Urothelium cell line (cell line): ENCODE measurements at places on chromosomes 16 and 17.

DNA sequence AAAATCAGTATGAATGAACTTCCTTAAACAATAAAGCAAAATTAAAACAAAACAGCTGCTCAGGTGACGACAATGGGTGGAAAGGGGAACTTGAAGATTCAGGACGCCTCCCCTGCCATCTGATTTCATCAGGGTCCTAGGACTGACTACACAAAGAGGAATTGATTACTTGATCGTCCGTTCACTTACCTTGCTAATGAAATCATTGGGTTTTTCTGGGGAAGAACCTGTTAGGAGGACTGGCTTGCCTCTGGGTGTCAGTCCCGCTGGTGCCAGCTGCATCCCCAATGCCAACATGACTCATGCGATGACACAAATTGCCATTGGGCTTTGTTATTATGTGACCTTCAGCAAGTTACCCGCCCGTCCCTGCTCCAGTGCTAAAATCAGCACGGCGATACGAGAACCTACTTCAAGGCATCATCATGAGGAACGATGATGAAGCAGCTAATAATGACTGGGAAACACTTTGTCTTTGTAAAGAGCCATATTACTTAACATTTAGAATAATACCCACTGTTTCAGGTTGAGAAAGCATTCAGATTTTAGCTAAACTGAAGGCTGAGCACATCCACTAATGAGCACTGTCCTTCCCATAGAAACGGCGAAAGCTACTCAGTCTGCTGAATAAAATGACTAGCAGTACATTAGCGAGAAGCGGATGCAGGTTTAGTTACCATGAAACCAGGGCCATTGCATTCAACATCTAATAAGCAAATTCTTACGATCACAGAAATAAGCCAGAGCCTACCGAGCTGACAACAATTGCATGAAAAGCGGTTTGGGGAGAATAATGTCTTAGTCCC lies 139.4 kb downstream of the ZFHX3 start:
- DNase-seq: no peak

- DNase-seq: no peak
Observed at GRCh38 chr16:23222929-23223328, 40.4 kb downstream of the SCNN1G start.

DNA sequence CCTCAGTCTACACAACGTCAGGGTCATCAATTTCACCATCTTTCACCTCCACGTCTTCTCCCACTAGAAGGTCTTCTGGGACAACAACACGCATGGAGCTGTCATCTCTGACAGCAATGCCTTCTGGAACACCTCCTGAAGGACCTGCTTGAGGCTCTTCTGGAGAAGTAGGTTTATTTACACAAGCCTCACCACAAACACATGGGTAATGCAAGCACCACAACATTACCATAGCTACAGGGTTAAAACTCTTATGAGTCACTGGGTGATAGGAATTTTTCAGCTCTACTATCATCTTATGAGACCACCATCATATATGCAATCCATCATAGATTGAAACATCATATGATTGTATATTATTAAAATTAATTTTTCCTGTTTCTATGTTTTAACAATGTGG lies 215.4 kb downstream of the CHD9NB start:
- peak; percentile 31 for DNase-seq

- no peak for DNase-seq
Observed at GRCh38 chr17:67439269-67439668, 62.2 kb downstream of the PITPNC1 start.

DNA sequence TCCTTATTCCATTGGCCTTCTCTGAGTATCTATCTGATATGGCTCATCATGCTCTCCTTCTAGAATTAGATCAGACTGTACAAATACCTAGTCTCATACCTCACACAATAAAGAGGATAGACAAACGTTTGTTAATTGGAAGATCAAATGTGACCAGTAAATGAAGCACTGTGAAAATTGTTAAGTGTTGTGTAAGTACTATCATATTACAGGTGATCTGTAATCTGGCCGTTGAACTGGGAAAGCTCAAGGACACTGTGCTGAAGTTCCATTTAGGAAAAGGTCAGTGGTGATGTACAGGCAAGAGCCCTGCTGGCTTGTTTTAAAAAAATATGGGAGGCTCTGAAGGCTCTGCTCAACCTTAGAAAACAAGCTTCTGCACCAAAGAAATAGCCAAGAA lies 38.5 kb upstream of the CORO6 start:
- DNase-seq: no peak

DNA sequence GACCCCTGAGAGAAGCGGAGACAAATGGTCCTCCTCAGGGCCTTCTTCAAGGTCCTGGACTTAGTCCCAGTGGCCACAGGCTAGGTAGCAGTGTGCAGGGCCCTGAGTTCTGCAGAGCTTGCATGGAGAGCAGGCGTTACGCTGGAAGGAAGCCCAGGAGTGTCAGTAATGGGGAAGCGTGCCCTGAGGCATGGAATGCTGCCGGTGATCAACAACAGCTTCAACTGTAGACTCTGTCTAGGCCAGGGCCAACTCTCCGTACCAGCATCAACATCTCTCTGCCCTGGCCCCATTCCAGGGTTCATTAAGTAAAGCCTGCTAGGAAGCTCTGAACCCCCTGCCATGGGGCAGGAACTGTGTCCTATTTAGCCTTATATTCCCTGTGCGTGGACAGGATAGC lies 568 bp upstream of the TNK1 start:
- no peak for DNase-seq

- DNase-seq: no peak
Observed at GRCh38 chr17:44049294-44050060, 17.0 kb downstream of the LSM12 start.

DNA sequence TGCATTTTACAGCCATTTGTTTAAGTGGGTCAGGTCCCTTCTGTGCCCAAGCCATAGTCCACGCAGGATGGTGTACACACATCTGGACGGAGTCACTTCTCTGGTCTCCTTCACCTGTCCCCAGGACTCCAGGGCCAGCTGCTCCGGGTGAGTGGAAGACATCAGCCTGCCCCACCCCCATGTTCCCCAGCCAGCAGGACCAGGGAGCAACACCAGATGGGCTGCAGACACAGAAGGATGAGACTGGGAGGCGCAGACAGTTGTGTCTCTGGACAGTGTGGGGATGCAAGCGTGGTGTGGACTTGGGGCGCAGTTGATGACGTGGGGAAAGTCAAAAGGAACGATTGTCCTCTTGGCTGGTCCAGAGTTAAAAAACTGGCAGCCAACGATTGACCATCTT lies 24.6 kb upstream of the WFDC1 start:
- no peak for DNase-seq

DNA sequence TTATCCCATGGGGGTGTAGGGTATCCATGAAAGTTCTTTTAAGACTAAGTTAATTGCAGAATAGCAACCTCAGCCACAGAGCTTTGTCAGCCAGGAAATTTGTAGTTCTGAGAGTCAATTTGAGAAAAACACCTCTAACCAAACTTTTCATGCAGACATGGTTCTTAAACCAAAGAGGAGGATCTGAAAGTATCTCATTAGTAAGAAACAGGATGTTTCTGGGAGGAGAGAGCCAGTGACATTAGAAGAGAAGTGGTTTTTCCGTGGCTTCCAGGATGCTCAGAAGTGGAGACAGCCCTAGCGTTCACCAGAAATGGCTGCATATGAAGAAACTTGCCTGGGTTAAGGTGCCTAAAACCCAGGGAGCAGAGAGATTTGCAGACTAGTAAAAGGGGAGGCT lies 7.9 kb downstream of the GNAO1 start:
- no peak for DNase-seq

GRCh38 chr16:89972244-89973234 lies 24.0 kb downstream of the DEF8 start:
- peak; percentile 100 for DNase-seq

DNA sequence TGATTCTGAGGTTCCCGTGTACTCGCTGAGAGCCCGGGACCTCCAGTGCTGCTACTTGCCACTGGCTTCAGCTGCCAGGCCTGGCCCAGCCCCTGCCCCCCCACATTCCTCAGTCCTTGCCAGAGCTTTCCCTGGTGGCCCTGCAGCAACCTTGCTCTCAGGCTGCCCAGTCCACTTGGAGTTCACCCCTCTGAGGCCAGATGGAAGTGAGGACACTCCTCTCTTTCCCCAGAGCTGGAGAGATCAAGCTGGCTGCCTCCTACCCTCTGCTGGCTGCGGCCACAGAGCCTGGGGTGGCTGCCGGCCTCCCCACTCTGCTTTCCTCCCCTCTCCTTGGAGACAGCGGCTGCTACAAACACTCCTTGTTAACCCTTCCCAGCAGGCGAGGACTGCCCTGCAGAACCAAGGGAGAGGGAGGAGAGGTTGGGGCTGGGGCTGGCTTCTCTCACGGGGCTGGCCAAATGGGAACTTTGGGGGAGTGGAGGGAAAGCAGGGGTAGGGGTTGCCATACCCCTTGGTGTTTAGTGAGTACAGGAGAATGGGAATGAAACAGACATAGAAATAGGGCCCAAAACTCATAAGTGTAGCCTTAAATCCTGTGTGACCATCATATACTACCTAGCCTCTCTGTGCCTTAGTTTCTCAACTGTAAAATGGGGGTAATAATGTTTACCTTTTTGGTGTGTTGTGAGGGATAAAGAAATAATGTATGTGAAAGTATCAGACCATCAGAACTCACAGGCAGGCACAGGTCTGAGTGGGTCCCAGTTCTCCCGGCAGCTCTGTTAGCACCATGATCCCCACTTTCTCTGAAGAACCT lies at the start of gene GAS2L2:
Gene GAS2L2 (minus strand): TSS at position 295 of the 820 bp plus-strand sequence. CDS start 389 bp downstream, outside the sequence.
- no peak for DNase-seq

GRCh38 chr17:81511804-81512561 lies 616 bp downstream of the ACTG1 start:
- no peak for DNase-seq

GRCh38 chr16:26816885-26817571 lies 249.7 kb upstream of the C16orf82 start:
- peak; percentile 68 for DNase-seq

DNA sequence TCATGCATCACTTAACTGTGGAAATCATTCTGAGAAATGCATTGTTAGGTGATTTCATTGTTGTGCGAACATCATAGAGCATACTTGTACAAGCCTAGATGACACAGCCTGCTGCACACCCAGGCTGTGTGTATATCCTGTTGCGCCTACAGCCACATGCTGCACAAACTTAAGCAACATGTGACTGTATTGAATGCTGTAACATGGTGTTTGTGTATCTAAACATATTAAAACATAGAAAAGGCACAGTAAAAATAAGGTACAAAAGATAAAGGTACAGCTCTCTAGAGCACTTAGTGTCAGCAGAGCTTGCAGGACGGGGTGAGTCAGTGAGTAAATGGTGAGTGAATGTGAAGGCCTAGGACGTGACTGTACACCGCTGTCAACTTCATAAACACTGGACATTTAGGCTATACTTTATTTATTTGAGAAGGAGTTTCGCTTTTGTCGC lies 11.9 kb downstream of the FOXK2 start:
- no peak for DNase-seq

GRCh38 chr16:13950821-13951547 lies 31.0 kb downstream of the ERCC4 start:
- DNase-seq: no peak

DNA sequence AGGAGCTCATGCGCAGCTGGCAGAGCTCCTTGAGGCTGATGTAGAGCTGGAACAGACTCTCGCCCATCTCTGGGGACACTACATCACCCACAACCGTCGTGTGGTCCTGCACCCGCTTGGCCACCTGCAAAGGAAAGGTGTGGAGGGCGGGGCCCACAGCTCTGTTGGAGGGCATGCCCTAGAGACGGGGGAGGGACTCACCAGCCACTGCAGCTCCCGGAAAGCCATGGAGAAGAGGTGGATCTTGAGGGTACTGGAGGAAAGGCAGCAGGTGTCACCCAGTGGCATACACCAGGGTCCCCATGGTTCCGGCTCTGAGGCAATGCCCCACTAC lies 8.6 kb downstream of the UNC13D start:
- no peak for DNase-seq

DNA sequence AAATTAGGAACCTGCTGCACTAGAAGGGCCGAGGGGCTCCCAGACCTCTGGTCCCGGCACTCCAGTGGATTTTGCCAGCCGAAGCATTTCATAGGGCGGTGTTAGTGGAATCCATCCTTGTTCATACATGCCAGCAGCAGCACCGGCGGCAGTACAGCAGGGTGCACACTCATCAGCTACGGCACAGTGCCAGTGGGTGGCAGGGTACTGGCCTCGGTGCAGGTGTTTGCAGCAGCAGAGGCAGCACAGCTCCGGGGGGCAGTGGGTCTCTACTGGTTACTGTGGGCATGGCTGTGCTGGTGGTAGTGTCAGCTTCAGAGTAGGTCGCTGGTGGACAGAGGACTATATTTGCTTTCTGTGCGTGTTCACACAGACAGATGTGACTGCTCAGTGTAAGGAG lies 985.7 kb downstream of the CDH8 start:
- peak; percentile 2 for DNase-seq

- DNase-seq: no peak
Observed at GRCh38 chr17:10605221-10605783, 51.8 kb downstream of the MYH3 start.

DNA sequence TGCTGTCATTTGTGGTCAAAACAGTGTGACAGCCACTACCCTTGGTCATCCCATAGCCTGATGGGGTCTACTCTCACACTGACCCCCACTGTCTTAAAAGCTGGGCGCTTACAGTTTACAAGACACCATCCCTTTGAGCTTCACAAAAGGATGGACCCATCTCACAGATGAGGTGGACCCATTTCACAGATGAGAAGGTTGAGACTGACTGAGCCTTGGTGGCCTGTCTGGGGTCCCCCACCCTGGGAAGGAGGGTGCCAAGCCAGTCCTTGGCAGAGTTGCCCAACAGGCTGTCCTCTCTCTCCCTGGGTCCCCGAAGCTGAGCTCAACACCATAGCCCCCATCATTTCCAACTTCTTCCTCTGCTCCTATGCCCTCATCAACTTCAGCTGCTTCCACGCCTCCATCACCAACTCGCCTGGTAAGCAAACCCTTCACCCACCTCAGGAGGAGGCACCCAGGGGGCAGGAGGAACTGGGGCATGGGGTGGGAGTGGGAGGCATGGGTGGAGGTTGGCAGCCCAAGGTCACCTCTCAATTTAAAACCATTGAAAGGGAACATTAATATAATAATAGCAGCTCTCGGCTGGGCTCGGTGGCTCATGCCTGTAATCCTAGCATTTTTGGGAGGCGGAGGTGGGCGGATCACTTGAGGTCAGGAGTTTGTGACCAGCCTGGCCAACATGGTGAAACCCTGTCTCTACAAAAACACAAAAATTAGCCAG lies 17.2 kb downstream of the SLC12A3 start:
- no peak for DNase-seq

GRCh38 chr17:280901-281300 lies 71.7 kb downstream of the RPH3AL start:
- DNase-seq: no peak

GRCh38 chr16:31215287-31216162 lies 1.4 kb downstream of the PYDC1 start:
- peak; percentile 88 for DNase-seq

- DNase-seq: no peak
Observed at GRCh38 chr17:29615492-29616299, 7.0 kb downstream of the CORO6 start.

GRCh38 chr17:48001197-48001596 lies 30.3 kb downstream of the CDK5RAP3 start:
- no peak for DNase-seq
